ENCODE measurements at places on chromosomes 1 and 21.

DNA sequence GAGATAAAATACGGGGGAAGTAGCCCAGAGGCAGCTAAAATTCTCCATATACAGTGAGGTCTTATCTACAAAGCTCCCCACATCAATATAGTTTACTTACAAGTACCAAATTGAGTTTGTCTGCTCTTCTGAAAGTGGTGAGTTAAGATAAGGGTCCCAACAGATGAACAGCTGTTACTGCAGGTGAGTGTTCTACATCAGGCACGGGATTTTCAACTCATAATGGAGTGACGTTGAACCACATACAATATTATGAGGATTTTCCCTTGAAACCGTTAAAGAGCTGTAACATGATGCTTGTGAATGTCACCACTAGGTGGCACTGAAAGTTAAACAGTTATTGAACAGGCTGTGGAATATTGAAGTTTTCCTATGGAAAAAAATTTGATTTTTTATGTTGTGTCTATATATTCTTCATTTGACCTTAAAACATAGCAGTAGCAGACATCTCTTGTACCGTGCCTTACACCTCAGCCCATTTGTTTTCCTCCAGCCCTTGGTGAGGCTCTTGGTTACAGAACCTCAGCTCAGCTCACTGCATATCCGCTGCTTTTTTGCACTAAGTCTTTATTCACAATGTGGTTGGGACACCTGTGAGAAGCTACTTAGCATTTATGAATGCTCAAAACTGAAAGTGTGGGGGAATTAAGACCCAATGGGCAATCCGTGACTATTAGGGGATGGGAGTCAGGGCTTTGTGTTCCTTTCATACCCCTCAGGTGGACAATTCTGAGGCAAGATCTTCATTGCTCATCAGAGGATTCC lies 23.2 kb downstream of the CD1D start:
- no peak for DNase-seq

GRCh38 chr1:80534606-80535360 lies 1266.0 kb upstream of the ADGRL2 start:
- DNase-seq: no peak

DNA sequence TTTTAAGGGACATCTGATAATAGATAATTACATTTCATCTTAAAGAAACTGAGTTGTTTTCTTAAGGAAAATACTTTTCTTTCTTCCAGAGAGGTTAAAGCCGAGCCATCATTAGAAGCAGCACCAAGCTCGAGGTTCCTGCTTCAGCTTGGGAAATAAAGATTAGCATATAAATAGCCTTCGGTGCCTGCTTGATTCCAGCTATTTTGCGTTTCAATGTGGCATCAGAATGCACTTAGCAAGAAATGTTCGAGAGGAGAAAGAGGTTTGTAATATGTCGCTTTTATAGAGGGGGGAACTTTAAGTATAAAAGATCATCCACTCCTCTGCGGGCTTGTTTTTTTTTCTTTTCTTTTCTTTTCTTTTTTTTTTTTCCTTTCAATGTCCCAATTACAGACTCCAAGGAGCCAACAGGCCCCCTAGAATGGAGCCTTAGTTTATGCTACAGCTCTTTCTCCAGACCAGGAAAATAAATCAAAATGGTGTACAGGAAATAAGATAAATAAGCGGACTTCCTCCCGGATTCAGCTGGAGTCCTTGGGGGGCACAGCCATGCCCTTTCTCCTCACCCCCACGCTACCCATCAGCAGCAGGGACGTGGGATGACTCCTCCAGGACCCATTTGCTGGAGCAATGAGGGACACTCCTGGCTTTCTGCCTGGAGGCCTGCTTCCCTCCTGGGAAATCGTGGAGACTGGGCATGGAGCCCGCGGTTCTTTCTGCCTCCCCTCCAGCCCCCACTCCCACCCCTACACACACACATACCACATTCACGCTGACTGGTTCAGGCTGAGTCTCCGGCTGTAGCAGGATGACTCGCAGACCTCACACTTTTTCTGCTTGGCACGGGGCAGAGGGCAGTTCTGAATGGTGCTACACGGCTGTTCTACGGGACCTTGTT lies 131.6 kb downstream of the RRAGC start:
- no peak for DNase-seq

DNA sequence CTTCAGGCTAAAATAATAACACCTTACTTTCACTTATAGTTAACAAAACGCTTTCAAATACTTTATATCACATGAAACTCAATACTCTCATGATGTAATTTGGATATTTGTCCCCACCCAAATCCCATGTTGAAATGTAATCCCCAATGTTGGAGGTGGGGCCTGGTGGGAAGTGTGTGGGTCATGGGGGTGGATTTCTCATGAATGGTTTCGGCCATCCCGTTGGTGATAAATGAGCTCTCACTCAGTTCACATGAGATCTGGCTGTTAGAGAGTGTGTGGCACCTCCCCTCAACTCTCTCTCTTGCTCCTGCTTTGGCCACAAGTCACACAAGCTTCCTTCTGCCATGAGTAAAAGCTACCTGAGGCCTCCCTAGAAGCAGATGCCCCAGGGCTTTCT lies 22.5 kb upstream of the PTGFRN start:
- DNase-seq: no peak

GRCh38 chr1:195236991-195237889 lies 1371.0 kb downstream of the KCNT2 start:
- DNase-seq: no peak

DNA sequence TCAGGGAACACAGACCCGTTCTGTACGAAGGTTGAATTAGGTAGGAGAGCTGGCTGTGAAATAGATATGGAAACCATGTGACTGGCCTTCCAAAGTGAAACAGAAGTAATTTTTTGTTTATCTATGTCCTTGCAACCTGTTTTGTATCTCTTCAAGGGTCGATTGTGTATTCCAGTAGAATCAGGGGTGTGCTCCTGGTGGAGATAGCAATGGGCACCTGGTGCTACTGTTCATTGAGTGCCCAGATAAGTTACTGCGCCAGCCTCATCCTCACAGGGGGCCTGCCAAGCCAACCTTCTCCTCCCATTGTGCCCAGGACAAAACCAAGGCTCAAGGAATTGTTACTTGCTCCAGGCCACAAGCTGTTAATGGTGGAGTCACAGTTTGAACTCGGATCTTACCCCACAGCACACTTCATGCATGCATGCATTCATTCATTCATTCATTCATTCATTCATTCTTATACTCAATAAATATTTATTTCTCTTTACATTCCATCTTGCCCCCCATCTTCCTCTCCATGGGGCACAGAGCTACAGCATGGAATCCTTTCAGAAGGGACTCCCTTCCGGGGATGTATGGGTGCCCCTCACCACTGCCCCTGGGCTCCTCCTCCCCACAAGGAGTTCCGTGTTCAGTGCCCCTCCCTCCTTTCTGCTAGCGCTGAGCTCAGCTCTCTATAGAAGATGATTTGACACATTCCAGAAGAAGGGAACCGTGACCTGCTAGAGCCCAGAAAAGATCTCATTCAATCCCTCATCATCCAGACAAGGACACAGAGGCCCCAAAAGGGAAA lies 24.0 kb downstream of the ADORA1 start:
- no peak for DNase-seq

- no peak for DNase-seq
These were observed 62.8 kb downstream of the TOR3A start for GRCh38 chr1:179144626-179145025.

GRCh38 chr1:164774413-164774812 lies 215.4 kb downstream of the PBX1 start:
- DNase-seq: no peak

DNA sequence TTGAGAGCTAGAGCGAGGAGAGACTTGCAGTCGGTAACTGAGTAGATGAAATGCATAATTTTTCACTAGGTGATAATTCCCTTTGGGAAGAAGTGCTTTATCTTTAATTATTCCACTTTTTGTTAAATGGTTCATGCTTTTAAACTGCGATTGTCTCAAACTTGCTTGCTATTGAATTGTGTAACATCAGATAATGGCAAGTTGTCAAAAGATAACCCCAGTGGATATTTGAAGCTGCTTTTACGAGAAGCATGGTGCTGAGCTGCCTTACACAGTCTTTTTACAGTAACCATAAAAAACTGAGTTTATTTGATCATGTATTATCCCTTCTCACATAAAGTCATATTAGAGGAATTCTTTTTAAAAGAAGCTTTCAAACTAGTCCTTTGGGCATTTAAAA lies 30.2 kb downstream of the TMEM50B start:
- DNase-seq: no peak

- no peak for DNase-seq
These were observed 362.1 kb upstream of the NR5A2 start for GRCh38 chr1:199665371-199665770.

- DNase-seq: no peak
These were observed 31.0 kb upstream of the SDHB start for GRCh38 chr1:17084787-17085186.

- no peak for DNase-seq
These were observed 71.6 kb downstream of the IVNS1ABP start for GRCh38 chr1:185245466-185245865.

- no peak for DNase-seq
These were observed 18.2 kb downstream of the DNALI1 start for GRCh38 chr1:37574834-37575480.

- peak; percentile 60 for DNase-seq
These were observed 920 bp downstream of the MTHFR start for GRCh38 chr1:11804666-11805421.

GRCh38 chr21:39041816-39042215 lies 141.4 kb downstream of the PSMG1 start:
- no peak for DNase-seq

GRCh38 chr1:36086529-36087232 lies 2.0 kb upstream of the ADPRS start:
- DNase-seq: peak; percentile 43

DNA sequence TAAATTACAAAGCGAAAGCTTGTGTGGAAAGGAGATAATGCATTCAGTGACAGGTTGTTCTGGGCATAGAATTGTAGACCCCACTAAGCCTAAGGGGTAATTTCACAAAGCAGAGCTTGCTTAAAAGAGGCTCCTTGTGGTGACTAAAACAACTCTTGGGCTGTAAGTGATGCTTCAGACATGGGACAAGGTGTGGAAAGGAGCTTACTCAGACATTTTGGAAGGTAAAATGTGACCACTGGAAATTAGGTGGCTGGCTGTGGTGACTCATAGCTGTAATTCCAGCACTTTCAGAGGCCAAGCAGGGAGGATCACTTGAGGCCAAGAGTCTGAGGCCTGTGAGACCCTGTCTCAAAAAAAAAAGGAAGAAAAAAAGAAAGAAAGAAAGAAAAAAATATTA lies 51.1 kb upstream of the LRRC8C start:
- no peak for DNase-seq

DNA sequence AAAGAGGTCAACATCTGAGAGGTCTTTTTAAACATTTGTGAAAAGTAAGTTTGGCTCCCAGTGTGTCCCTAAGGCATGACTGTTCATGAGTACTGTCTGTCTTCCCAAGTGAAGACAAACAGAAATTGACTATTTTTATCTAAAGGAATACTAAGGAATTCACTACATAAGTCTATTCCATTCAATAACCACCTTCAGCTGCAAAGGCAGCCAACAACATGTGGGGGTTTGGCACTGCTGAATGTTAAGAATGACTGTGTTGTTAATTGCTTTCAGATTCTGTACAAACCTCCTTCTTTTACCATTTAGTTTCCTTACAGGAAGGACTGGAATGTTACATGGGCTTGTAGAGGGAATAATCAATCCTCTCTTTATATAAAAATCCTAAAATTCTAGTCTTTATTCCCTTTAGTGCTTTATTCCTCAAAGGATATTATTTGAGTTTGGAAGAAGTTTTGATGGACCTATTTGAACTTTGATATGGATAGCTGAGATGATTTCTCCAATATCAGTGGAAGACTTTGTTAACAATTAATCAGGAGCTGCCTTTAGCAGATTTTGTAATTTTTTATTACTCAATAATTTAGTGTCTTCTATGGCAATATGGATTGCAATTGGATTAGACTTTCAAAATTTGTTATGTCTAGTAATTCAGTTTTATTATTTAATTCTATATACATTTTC lies 201.7 kb upstream of the CHRM3 start:
- DNase-seq: no peak

- DNase-seq: peak; percentile 72
These were observed 20.4 kb downstream of the GPR161 start for GRCh38 chr1:168116327-168116799.

- no peak for DNase-seq
These were observed 168.7 kb upstream of the FMN2 start for GRCh38 chr1:239922778-239923522.

DNA sequence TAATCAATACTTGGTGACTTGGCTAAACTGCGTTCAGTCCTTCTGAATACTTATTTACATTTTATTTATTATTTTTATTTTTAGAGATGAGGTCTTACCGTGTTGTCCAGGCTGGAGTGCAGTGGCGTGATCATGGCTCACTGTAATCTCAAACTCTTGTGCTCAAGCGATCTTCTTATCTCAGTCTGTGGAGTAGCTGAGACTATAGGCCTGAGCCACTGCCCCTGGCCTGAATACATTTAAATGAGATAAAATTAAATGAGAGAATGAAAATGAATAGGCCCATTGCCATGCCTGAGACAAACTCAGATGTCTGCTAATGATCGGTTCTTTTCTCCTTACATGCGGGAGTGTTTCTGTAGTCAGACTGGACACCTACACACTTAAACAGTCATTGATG lies 86.0 kb downstream of the GALNT2 start:
- no peak for DNase-seq

DNA sequence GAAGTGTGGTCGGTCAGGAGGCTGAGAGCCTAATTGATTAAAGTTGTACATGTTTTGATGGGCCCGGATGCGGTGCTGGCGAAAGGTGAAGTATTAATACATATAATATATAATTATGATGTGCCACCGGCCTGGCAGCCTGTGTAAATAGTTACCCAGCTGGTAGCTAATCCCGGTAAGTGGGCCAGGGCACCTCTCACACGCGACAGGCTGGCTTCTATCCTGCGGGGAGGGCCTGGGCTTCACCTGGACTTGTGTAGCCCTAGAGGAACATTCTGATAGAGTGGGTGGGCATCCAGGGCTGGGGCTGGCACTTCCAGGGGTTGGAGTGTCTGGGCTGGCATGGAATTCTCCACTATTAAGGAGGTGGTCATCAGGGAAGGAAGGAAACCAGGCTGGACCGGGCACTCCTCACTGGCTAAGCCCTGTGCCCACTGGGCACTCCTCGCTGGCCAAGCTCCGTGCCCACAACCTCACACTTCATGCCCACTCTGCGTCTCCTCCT lies 48.3 kb downstream of the IGSF21 start:
- DNase-seq: no peak

DNA sequence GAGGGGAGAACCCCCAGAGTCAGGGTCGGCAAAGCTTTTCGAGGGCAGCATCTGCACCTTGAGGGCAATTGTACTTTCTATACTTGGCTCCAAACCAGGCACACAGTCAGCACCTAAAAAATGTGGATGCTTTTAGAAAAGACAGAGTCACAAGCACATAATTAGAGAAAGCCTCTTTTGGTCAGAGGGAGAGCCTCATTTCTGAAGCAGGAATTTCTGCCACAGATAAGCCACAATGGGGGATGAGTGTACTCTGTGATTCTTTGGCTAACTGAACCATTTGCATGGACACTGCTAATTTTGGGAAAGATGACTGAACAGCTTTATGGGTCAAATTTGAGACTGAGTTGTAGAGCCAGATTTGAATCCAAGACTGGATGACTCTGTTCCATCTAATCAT lies 635.7 kb downstream of the KIF26B start:
- no peak for DNase-seq
